Activated CD8-positive, alpha-beta memory T cell treated with anti-CD3 and anti-CD28 coated beads, Interleukin-2, amount 50 U/mL, for 48 hours (primary cell): ENCODE measurements at places on chromosomes 2 and 18.
A peak's percentile ranks its signal among the peaks of the same experiment; 100 is the strongest.

- DNase-seq: no peak
Observed at GRCh38 chr2:230318190-230319121, 8.5 kb upstream of the SP140L start.

DNA sequence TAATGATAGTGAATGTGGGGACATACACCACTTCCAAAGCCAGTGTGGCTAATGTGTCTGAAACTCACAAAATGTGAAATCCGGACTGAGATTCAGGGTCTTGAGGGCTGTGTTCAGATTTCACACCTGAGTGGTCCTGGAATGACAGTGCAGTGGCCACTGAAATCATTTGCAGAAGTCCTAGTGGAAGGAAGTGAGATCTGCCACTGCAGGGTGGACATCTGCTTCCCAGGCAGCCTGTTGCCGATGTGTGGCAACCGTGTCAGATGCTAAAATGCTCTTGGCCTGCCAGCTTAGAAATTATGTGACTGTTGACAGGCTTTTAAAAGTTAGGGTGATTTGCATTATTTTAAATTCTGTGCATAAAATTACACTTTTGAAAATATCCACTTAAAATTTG lies 77.8 kb upstream of the TMEM200C start:
- DNase-seq: no peak

GRCh38 chr2:230537531-230537976 lies 121.6 kb downstream of the SP100 start:
- peak; percentile 62 for DNase-seq

GRCh38 chr2:27762951-27763906 lies 8.3 kb upstream of the MRPL33 start:
- DNase-seq: no peak

GRCh38 chr18:37701967-37702366 lies 136.4 kb upstream of the CELF4 start:
- no peak for DNase-seq

DNA sequence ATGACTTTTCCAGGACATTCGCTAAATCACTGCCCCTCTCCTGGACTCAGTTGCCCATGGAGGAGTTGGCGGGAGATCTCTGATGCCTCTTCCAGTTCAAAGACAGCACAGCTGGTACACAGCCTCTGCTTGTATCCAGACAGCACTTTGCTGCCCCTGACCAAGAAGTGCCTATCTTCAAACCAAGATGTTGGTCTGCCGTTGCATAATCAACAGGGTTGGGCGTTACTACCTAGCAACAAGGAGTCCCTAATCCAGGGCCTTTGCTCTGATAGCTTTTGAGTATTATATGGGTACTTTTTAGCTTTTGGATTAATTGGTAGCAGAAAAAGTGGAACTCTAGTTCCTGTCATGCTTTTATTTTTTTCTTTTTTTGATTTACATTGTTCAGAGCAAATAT lies 166.6 kb downstream of the FAM210A start:
- DNase-seq: no peak

DNA sequence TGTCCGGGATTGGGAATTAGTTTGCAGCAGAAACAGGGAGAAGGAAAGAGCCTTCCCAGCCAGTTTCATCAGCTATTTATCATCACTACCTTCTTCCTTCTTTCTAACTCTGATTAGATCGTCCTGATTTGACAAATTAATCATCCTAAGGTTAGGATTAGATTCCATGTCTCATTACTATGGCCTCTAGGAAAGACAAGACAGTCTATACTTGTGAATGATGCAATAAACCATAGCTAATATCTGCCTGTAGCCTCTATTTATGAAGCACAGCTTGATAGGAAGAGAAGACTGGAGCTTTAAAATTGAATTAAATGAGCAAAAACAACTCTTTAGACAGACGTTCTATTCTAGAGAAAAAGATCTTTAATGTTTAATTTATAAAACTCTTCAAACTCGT lies 25.2 kb upstream of the FRZB start:
- DNase-seq: no peak

DNA sequence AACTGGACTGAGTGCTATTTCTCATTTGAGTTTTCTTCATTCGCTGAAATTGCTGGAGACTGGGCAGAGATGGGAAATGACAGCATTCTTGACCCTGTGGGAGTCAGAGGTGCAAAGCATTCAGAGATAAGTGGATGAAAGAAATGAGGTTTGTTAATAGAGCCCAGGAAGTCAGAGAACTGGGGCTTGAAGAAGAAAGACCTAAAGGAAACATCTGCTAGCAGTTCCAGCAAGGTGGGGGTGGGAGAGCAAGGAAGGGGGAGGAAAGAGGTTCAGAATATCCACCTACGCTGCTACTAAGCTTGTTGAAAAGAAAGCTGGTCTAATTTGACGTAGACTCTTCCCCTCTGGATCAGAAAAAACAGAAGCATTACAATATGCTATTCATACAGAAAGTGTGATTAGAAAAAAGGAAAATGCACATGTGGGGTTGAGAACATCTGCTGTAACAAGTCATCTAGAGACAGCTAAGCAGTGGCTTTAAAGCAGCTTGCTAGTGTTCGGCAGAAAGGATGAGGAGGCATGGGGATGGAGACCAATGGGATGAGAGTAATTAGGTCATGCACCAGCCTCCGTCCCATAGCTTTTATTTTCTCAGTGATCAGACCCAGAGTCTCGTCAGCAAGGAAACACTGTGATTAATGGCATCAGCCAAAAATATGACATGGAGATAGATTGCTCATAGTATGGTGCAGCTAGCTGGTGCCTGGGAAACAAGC lies 29.7 kb downstream of the NAB1 start:
- peak; percentile 65 for DNase-seq

GRCh38 chr2:58757971-58758370 lies 516.8 kb upstream of the FANCL start:
- no peak for DNase-seq

GRCh38 chr18:38497266-38497665 lies 931.7 kb upstream of the CELF4 start:
- DNase-seq: no peak

- no peak for DNase-seq
Observed at GRCh38 chr2:171939743-171940071, 17.4 kb downstream of the HAT1 start.

GRCh38 chr2:69665152-69665551 lies 21.6 kb upstream of the AAK1 start:
- no peak for DNase-seq

- DNase-seq: no peak
Observed at GRCh38 chr2:180219491-180219890, 212.4 kb upstream of the CWC22 start.

DNA sequence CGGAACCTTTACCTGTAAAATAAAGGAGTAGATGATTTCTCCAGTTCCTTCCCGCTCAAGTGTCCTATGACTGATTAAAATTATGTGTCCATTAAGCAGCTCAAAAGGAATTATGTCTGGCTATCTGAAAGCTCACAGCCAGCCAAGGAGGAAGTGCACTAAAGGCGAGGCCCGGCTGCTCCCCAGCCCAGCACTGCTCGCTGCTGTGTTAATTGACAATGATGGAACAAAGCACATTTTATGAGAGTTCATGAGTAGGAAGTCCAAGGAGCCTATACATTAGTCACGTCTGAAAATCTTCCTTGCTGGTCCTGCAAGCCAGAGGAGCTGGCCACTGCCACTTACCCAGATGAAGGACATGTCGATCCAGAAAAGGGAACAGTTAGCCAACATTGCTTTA lies 14.3 kb downstream of the TTC32 start:
- DNase-seq: no peak

GRCh38 chr18:68429111-68429510 lies 285.8 kb downstream of the TMX3 start:
- DNase-seq: no peak

DNA sequence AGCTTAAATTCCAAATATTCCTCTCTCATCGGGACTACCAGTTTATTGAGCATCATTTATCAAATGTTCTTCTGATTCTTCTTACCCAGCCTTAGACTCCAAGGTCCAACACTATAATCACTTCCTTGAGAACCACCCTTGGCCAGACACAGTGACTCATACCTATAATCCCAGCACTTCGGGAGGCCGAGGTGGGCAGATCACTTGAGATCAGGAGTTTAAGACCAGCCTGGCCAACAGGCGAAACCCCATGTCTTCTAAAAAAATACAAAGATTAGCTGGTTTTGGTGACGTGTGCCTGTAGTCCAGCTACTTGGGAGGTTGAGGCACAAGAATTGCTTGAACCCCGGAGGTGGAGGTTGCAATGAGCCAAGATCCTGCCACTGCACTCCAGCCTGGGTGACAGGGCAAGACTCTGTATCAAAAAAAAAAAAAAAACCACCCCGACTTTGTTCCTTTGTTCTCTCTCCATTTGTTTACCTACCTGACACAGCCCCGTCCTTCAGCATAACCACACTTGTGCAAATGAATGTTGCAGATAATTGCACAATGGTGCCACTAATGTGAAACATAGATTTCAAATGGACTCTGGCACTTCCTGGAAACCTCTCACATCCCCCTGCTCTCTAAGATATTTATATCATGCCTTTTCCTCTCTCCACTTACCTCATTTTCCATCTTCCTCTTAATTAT lies 38.9 kb upstream of the LPIN2 start:
- no peak for DNase-seq

- DNase-seq: no peak
Observed at GRCh38 chr2:43715300-43716098, 39.3 kb upstream of the C1GALT1C1L start.

DNA sequence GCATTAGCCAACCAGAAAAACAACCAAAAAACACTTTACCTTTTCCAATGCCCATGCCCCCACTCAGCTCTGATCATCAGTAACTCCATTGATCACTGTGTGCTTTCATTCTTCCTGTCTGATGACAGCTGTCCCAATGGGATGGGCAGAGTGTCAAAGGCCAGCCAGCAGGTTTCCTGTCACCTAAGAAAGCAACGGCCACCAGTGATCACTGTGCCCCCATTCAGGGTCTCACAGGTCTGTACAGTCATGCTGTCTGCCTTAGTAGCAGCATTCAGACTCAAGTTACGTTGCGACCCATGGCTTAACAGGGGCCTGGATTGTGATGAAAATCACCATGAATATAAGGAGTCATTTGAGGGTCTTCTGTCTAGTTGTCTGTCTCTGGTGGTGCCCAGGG lies 184.5 kb downstream of the MGAT5 start:
- DNase-seq: no peak

GRCh38 chr2:240919161-240919781 lies 13.1 kb downstream of the CROCC2 start:
- peak; percentile 28 for DNase-seq
